ENCODE measurements at places on chromosomes 13 and 19.

DNA sequence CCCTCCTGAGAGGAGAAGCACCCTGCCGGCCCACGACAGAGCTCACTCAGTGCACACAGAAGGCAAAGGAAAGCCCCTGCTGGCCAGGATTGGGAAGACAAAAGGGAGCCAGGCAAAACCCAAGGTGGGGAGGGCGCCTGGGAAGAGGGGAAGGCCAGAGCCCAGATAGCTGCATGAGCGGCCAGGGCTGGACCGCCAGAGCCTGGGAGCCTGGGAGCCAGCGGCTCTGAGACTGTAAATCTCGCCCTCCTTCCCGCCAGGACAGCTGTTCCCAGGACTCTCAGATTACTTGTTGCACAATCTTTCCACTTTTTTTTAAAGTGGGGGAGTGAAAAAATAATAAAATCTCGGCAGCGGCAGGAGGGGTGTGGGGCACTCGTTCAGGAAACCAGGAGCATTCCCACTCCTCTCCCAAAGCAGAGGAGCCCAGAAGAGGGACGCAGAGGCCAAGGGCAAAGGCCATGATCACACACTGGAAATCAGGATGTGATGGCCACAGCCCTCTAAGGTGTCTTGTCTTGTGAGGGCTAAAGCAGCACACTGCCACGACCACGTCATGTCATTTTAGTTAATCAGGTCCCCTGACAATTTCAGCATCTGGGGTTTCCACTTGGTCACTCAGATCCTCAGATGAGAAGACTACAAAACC is 19.6 kb upstream of the EPHX3 start:
- no peak for DNase-seq

GRCh38 chr13:30659980-30660379 is 42.3 kb downstream of the USPL1 start:
- DNase-seq = no peak

DNA sequence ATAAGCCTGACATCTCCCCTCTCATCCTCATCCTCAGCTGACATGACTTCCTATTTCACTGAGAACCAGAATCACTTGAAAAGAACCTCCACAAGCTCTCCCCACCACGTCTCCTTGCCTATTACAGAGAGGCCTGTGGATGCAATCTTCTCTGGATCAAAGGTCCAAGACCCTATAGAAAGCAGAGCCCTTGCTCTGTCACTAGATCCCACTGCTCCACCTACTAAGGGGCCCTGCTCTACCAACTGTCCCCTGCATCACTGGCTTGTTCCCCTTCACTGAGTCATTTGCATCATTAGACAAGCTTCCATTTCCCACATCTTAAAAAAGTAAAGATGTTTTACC is 40.8 kb downstream of the RCBTB2 start:
- DNase-seq = peak; percentile 91

- no peak for DNase-seq
Observed at GRCh38 chr19:30523791-30524190, 151.6 kb downstream of the ZNF536 start.

DNA sequence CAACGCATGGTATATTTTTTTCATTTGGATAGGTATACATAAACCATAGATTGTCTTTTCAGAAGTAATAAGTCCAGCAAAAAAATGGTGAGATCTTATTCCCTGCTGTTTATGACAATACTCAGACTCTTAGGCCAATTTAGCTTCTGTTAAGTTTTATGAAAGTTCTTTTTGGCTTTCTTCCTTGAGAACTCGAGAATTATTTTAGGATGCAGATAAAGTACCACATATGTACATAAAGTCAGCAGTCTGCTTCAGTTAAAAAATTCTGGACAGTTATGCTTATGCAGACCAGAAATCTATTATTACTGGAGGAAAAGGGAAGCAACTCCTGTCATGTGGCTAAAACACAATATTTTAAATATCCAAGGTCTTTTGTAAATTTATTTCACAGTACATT is 422.9 kb downstream of the GPC6 start:
- DNase-seq = no peak

GRCh38 chr13:39789451-39789850 is 134.0 kb downstream of the COG6 start:
- DNase-seq = no peak

- DNase-seq = no peak
Observed at GRCh38 chr13:51453959-51454703, 1.3 kb upstream of the INTS6 start.

DNA sequence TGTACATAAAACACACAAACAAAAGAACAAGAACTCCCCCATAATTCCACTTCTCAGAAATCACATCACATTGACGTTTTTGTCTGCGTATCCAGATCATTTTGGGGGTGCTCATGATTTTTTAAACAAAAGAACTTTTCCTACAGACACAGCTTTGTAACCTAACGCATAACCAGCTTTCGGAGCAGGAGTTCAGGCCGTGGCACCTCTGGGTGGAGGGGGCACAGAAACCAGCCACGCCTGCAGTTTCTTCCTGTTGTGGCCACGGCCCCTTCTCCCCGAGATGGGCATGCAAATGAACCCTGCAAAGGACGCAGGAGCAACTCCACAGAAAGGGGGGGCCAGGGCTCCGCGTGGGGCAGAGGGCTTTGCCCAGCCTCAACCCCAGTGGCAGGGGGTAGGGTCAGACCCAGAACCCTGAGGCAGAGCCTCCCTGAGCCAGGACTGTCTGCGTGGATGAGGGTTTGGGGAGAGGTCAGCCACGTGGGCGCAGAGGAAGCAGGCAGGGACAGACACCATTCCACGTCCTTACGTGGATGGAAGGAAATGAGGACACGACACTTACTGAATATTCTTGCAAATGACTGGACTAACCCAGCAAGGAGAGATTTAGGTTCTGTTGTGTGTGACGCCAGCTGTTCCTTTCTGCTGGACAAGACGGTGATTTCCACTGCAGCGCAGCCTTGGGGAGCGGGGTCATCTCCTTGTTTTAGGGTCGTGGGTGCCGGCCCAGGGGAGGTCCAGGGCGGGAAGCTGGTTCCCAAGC is 64.4 kb downstream of the RASA3 start:
- DNase-seq = no peak

DNA sequence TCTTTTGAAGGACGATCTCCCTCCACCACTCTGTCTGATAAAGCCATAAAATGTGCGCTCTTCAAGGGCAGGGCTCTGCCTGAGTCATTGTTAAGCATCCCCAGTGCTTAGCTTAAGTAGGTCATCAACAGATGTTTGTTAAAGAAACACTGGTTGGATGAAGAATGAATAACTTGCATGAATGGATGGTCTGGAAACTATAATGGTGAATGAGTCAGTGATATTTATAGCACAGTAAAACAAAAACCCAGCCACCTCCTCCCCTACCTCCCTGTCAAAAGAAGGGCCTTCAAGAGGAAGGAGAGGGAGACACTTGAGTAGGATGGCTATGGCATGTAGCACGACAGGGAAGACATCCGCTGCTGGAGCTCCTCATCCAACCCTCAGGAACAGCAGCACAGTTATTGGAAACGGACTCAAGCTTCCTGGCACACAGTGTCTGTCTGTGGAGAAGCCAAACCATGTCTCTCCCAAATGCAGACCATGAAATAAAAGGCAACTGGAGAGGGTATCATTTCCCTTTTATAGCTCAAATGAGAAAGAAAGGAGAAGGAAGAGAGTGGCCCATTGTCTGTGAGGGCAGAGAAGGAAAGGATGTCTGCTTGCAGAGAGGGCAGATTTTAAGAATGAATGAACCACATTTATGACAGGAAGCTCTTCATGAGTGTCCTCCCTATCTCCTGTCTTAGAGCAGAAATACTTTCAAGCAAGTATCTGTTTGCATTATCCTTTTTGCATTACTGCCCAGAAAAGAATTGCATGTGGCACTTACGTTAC is 183.5 kb upstream of the UBL3 start:
- no peak for DNase-seq

DNA sequence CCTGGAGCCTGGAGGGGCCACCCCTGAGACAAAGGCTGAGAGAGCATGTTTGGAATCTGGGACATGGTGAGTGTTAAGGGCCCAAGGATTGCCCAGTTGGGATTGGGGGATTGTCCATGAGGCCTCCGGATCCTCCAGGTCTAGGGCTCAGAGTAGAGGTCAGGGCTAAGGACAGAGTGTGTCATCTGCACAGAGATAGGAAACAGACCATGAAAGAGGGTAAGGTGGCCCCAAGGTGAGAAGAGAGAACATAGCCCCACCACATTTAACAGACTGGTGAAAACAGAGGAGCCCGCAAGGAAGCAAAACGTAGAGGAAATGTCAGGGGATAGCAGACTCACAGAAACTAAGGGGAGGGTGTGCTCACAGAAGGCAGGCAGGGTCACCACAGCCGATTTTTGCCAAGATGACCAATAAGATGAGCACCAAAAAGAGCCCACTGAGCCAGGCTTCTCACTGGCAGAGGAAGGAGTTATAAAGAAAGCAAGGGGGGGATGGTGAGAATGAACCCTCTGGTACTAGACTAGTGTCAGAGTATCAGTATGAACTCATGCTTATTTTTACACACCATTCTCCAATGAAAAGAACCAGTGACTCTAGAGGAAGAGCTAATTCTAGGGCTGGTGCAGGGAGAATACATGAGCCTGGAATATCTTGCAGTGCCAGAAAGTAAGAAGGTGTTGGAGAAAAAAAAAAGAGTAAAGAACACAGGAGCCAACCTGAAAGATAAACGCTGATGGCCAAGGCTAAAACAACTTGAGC is 17.5 kb downstream of the DYRK1B start:
- no peak for DNase-seq

DNA sequence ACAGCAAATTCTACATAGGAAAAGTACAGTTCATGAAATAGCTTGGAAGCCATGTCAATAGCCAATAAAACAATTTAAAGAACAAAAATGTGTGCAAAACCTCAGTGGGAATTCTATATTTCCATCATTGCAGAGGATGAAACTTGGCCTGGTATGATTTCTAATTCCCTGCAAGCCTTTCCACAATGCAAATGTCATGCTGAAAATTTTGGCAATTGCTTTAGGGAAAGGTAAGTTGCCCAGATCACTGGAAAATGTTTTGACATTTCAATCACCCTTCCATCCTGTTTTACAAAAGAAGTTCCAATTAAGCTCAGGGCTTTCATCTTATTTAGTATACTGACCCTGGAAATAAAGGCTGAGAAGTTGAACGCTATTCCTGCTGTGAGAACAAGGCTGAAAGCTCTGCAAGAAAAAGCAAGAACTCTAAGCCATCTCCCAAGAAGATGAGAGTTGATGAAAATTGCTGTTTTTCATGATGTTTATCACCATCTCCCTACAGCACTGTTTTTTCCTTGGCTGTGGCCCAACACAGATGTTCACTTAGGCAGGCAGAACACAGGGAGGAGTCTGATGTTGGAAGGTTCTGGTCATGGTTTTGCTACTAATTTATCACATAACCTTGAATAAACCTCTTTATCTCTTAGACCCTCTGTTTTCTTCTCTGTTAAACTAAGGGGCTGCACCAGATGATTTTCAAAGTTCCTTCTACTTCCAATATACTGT is 263.7 kb downstream of the KCTD12 start:
- no peak for DNase-seq

- DNase-seq = no peak
Observed at GRCh38 chr19:55080121-55080967, 4.7 kb downstream of the EPS8L1 start.

- peak; percentile 86 for DNase-seq
Observed at GRCh38 chr19:13861392-13861713, 15.6 kb upstream of the NANOS3 start.

DNA sequence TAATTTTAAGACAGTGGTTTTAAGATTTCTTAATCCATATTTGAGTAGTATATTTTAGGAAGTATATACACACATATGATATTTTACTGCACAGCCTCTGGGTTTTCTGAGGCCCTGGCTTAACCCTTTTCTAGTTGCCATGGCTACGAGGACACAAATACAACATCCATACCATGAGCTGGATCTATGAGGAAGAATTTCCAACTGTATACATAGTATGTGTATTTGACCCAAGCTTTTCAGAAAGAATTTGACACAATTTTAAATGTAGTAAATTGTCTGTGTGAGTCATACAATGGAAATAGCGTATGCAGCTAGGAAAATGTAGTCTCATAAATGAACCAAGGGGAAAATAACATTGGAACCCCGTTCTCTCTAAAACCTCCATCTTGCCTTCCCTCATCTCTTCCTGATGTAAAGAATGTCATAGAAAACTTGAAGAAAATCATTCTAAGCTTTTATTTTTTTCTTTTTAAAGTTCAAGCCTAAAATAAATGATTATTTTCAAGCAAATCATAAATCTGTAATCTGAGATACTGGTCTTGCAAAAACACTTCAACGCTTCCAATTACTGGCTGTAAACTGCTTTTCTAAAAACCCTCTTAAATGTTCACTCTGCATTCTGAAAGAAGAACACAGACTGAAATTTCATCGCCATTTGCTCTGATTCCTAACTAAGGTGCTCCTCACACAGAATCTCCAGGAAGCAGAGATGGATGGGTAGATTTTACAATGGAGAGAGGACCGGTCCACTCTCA is 172.4 kb downstream of the LACC1 start:
- DNase-seq = no peak

DNA sequence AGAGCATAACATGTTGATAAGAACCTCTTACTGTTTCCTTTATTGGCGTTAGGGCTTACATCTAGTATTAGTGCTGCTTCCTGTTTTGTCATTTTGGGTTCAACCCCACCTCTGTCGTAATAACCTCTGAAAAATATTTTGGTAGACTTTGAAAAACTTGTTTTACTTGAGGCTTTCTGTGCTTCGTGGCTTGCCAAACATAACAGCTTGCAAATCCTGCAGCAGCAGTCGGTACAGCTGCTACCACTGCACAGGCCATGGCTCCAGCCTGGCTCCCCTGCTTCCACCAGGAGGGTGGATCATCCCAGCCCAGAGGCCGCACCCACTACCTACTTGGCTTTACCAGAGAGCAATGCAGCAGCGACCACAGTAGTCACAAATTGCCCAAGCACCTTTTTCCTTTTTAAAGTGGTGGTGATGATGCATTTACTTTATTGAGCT is 11.8 kb upstream of the CEACAM4 start:
- DNase-seq = no peak

GRCh38 chr13:45297456-45298205 is 43.4 kb downstream of the TPT1 start:
- DNase-seq = no peak

DNA sequence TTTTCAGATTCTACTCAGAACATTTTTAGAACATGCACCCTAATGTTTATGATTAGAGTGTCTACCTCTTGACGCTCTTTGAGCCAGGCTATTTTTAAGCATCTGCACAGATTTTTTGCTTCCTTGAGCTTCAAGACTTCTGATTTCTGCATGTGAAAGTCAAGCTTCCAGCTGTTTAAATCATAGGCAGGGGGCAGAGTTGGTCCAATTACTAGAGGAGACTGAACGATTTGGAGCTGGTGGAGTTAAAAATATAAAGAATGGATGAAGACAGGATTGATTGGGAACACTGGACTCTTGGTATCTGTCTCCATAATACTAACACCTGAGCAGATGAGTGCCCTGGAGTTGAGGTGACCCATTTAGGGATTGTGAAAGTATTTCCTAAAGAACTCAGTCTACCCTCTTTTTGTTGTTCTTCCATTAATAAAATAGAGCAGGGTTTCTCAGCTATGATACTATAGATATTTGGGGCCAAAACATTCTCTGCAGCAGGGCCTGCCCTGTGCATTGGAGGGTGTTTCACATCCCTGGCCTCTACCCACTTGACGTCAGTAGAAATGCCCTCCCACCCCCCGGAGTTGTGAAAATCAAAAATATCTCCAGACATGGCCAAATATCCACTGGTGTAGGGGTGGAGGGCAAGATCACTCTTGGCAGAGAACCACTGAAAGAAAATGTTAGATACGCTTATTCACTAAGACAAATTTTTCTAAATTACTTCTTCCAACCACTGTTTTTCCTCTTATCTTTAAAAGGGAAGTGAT is 160.1 kb downstream of the COG6 start:
- DNase-seq = no peak

- DNase-seq = no peak
Observed at GRCh38 chr19:28514166-28514565, 698.8 kb downstream of the UQCRFS1 start.
